NCI-H2081 (cell line): ENCODE measurements at places on chromosomes 5 and 9.
A peak's percentile ranks its signal among the peaks of the same experiment; 100 is the strongest.

DNA sequence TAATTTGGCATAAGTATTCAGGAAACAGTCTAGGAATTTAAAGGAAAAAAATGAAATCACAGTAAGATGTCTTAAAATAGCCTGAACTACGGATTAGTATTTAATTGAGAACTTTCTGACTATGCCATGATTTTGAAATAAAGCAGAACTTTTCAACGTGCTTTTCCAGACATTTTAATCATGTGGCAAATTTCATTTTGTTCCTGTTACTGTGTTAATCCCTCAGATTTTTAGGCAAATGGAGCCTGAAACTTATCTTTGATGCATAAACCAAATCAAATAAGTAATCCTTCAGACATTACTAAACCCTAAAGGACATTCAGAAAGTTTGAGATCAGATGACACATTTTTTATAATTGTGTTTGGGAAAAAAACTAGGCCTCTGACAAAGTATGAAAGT, 75.7 kb downstream of the FBN2 start:
- no peak for DNase-seq

GRCh38 chr5:77186652-77187370, 23.7 kb upstream of the PDE8B start:
- DNase-seq, result no peak

GRCh38 chr5:71734141-71734540, 15.1 kb downstream of the CARTPT start:
- no peak for DNase-seq

DNA sequence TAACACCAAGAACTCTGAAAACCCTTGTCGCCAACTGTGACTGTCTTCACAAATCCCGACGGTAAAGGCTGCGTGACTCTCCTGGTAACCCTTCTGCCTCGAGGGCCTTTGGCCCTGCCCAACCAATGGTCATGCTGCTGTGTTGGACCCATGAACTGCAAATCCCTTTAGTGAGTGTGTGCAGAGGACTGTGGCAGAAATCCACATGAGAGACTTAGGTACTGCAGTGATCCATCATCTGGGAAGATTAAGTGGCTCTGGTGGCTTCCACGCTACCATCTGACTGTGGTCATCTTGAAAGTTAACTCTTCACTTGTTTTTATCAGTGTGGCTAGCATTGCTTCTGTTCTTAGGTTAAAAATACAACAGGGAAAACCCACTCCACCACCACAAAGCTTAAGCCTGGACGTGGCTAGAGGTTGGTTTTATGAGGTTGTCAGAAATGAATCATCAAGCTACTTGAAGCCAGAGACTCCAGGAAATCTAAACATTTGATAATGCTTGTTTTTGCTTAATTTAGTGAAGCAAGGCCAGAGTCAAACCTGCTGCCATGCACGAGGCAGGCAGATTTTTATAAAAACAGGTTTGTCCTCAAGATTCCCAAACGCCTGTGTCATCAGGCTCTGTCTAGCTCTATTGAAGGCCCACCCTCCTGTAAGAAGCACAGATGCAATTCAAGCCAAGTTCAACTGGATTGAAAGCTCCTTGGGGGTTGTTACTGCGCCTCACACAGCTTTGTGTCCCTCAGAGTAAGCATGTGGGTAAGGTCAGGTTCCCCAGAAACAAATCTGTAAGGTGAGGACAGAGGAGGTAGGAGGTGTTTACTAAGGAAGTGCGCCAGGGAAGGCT, 52.7 kb upstream of the ERCC6L2 start:
- peak; percentile 23 for DNase-seq

DNA sequence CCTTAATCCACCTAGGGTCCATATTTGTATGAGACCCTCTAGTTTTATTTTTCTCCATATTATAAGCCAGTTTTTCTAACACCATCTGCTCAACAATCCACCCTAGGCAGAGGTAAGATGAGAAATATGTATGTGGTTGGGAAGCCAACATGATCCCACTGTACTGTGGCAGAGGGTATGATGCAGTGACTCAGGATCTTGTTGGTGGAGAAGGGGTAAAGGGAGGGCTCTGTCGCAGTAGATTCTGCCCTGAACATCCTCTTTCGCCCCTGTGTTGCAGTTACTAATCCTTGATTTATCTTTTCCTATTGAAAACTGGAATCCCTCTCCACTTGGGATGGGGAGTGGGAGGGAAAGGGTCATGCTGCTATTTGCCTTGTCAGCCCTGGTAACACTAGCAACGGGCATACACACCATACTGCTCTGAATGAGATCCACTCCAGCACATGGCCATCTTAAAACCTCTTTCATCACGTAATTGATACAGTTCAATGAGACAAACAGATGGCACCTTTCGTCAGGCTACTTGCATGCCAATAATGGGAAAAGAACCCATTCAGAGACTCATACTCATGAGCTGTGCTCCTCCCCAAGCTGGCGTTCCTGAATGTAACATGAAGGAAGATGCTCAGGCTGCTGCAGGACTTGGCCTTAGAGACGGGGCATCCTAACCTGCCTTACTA, 63.0 kb downstream of the ADAMTS12 start:
- DNase-seq, result no peak

DNA sequence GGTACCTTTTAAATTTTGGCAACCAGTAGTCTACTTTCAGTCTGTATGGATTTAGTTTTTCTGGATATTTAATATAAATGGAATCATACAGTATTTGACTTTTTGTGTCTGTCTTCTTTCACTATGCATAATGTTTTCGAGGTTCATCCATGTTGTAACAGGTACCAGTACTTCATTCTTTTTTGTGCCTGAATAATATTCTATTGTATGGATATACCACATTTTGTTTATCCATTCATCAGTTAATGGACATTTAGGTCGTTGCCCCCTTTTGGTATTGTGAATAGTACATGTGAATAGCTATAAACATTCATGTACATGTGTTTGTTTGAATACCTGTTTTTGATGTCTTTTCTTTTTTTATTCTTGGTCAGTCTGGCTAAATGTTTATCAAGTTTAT, 19.1 kb upstream of the TBCA start:
- DNase-seq, result no peak

- no peak for DNase-seq
Observed at GRCh38 chr5:75706775-75707174, 10.5 kb downstream of the POC5 start.

GRCh38 chr9:134304690-134305089, 21.6 kb upstream of the RXRA start:
- peak; percentile 32 for DNase-seq

DNA sequence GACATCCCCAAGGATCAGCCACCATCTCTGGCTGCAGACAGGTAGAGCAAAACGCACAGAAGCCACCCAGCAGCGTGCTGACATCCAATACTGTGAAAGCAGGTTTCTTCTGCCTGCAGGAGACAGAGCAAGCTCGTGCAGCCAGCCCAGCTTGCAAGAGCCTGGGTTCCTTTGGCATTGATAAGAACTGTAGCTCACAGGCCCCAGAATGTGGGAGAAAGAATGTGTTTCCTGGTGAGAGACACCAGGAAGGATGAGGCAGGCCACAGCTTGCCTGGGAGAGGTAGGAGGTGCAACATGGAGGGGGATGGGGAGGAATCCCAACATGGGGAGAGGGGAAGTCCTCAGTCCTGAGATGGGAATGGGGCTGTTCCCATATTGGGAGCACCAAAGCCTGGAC, 34.0 kb upstream of the ARAP3 start:
- no peak for DNase-seq

DNA sequence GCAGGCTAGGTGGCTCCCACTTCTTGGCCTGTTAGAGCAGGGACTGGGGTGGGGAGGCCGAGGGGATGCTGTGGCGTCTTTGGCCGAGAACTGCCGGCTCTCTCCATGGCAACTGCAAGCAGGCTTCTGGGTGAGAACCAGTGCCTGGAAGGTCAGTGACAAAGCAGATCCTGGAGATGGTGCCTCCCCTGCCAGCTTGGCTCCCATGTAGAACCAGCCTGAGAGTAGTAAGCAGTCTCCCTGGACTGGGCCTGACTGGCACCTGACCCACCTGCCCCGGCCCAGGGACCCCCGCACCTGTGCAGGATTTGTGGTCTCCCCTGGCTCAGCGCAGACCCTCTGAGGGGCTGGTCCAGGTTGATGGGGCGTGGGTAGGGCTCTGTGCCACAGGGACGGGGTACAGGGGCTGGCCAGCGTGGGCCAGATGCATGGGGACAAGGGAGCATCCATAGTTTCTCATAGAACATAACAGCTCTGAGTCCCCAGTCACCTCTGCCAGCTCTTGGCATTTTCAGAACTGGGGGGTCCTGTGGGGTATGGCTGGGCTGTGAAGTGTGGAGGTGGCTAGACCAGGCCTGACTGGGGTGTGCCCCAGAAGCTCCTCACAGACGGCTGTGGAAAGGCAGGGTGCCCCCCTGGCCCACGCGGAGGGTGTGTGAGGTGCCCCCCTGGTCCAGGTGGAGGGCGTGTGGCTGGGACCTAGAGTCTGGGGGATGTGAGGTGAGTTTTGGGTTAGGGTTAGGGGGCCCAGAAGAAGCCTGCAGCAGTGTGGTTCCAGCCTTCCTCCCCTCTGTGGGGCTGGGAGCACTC, 22.2 kb downstream of the CACNA1B start:
- DNase-seq, result no peak

DNA sequence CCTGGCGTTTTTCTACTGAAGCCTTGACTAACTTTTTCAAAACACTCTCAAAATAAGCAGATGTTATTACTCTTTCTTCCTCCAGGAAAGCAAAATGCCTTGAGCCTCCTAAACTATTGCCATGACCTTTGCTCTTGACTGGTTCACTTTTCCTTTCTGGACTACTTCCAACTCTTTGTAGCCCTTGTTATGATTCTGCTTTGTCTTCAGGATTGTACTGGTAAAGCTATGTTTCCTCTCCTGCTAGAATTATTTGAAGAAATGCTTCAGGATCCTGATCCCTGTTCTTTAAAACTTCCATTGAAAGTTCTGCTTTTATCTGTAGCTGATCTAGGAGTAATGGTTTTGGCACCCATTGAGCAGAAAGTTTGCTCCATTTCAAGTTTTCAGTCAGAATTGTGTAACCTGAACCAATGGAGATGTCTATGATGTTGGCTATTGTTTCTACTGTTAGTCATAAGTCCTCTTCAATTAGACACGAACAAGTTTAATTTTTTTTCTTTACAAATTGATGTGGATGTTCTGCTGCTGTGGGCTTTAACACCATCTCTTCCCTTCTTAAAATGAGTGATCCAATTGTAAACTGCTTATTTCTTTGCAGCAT, 1356.4 kb downstream of the EFNA5 start:
- DNase-seq, result no peak

- no peak for DNase-seq
Observed at GRCh38 chr5:134507452-134507851, 18.0 kb upstream of the JADE2 start.

GRCh38 chr9:110284211-110284844, 28.0 kb upstream of the TXN start:
- no peak for DNase-seq

GRCh38 chr9:88425538-88425950, 37.3 kb downstream of the SPIN1 start:
- no peak for DNase-seq

GRCh38 chr9:99752417-99753109, 69.1 kb upstream of the NR4A3 start:
- DNase-seq, result no peak

- DNase-seq, result no peak
Observed at GRCh38 chr5:128850049-128850448, 115.2 kb upstream of the SLC27A6 start.

DNA sequence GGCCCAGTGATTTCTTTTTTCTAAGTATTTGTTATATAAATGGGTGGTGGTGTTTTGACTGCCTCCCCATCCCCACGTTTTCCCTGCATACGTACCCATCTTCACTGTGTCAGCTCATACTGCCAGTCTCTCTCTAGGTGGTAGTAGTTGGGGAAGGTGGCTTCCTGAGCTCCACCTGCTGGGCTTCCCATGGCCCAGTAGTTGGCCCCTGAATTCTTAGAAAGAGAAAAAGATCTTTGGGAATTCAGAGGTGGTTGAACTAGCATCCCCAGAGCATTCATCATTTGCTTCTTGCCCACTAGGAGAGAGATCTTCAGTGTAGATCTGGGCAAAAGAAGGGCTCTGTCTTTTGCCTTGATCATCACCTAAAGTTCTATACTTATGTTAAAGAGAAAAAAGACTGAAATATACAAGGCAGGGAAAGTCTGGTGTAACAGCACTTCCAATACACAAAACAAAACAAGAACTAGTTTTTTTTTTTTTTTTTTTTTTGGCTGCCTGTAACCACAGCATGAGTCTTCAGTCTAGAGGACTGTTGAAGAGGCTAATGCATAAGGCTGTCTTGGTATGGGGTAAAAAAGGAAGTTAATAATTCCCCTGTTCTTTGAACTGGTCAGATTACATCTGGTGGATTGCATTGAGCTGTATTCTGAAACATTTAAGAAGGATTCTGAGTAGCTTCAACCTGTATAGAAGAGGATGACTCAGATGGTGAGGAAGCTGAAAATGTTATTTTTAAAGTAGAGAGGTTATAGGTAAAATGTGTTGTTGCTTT, 128.7 kb downstream of the ATG10 start:
- DNase-seq, result no peak

DNA sequence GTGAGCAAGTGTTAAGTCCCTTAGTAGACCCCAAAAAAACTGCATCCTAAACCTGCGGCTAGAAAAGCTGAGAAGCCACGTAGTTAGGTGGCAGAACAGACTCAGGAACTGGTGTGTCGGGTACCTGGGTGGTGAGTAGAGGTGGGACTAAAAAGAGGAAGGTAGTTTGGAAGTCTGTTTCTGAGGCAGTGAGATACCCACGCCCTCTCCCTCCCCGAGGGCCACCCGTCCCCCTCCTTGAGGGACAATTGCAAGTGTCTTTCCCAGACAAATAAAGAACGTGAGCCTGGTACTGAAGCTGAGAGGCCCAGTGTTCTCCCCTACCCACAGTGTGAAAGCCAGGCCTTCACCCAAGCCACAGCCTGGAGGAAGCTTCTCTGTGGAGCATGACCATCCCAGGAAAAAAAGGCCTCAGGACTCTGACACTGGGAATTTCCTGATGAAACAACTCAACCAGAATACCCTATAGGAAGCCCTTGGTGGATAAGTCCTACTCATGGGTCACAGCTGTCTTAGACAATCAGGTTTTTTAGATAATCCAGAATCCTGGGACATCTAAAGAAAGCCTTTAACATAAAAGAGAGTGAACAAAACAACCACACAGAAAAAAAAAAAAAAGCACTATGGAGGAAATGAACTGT, 7.0 kb upstream of the CD74 start:
- DNase-seq, result no peak

DNA sequence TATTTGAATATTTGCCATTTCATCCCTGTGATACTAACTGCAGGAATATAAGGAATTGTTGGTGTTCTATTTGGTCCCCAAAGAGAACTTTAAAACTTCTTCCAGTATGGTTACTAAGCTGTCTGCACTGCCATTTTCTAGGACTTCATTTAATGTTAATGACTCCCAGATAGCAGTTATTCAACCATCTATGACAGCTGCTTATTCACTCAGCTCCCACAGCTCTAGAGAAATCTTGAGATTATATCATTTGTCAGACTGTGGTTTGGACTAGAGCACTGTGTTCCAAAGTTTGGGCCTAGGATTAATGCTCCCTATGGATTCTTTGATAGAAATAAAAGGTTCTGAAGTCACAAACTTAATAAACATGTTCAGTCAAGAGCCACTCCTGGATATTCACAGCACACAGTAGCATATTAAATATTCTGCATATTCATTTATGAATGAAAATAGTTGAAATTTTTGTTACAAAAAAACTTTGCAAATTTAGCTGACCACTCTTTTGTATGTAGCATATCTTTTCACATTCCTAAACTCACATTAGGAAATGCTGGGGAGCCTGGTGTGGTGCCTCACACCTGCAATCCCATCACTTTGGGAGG, 173.7 kb downstream of the NFIB start:
- no peak for DNase-seq
